Activated naive CD4-positive, alpha-beta T cell treated with anti-CD3 and anti-CD28 coated beads, Interleukin-2, amount 10 ng/mL, durations not matched to agents 7 days and 5 days (primary cell): ENCODE measurements at places on chromosomes 2 and 18.

GRCh38 chr2:218214116-218214515, 2.9 kb upstream of the ARPC2 start:
- no peak for DNase-seq

DNA sequence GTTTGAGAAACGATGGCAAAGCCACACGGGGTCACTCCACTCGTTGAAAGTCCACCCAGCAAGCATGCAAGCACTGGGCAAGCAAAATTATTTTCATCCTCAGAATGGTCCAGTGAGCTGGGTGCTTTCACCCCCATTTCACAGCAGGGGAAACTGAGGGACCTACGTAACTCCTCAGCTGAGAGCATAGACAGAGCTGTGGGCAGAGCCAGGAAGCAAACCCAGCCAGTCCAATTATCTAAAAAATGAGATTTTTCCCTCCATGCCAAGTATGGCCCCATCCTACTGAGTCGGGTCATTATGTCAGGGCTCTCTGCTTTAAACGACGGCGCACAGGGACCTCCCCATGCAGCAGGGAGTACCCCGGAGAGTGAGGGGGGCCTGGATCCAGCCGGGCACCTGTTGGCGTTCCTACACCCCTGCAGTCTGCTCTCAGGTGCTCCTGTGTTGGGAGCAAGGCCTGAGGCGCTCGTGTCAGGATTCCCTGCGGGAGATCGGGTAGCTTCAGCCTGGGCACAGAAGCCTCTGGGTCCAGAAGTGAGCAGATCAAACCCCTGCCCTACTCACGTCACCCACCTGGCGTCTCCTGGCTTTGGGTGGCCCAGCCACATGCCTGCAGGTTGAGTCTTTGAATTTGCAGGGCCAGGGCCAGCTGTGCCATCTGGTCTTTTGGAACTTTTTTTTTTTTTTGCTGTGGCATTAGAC, 17.3 kb downstream of the TWIST2 start:
- DNase-seq: no peak

- DNase-seq: no peak
Observed at GRCh38 chr2:167240671-167241070, 352.4 kb downstream of the XIRP2 start.

DNA sequence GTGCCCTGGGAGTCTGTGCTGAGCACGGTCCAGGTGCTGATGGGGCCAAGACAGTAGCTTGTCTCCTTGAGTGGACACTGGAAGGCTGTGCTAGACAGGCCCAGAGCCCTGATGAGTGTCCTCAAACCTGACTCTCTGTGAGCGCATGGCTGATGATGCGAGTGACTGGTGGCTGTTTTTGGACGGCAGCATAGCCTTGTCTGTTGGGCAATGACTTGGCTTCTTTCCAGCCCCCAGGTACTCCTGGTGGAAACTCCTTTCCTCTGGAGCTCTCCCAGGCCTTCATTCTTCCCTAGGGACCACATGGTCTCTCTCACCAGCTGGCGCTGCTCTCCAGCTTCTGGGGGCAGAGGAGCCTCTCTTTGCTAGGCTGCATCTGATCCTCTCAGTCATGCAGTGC, 207.6 kb upstream of the SMIM21 start:
- DNase-seq: no peak

DNA sequence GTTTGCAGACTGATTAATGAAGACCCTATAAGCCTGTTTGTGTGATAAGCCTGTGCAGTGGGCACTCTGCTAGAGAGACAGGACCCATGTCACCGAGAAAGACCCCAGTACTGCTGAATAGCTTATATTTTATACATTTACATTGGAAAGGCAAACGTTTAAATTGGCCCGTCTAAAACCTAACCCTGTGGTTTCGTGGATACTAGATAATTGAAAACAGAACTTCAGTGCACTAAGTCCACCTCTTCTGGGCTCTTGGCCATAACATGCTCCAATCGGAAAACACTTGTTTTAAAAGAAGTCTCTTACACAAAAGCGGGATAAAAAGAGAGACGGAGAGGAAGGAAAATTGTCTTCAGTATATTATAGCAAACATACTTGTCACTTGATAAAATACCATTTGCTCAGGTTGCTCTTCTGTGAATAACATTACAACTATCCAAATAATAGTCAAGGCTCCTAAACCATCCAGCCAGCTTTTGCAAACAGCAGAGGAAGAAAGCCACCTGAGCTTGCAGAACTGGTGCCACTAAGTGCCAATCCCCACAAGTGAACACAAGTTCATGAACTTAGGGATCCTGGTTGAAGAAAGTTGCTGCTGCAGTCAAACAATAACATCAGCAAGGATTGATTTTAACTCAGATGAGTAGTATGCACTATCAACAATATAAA, 218.4 kb upstream of the FN1 start:
- no peak for DNase-seq

DNA sequence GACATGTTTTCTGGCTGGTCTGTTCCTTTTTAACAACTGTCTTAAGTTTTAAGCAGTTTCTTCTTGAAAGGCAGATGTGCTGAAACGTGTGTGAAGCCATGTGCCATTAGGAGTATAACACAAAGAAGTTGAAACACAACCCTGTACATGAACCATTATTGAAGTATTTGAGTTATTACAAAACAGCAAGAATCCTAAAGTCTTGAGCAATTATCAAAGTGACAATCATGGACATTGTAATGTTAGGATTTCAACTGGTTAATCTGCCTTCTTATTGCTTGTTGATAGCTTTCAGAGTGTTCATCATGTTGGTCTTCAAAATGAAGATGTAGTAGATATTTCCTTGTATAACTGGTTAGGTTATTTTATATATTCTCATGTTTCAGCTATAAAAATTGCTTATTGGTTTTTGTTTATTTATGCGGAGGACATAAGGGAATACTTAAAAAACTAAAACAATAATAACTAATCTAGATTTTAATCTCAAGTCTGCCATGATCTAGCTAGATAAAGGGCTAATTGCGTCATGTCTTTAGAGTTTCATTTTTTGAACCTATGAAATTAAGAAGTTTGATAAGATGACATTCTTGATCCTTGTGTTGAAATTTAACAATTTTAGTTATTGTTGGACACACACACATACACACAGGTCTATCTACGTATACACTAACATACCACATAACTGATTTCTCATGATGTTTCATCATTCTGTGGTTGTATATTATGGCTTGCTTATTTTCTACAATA, 21.1 kb downstream of the PPP1R1C start:
- DNase-seq: no peak

- DNase-seq: no peak
Observed at GRCh38 chr2:38462121-38462661, 85.1 kb upstream of the ATL2 start.

DNA sequence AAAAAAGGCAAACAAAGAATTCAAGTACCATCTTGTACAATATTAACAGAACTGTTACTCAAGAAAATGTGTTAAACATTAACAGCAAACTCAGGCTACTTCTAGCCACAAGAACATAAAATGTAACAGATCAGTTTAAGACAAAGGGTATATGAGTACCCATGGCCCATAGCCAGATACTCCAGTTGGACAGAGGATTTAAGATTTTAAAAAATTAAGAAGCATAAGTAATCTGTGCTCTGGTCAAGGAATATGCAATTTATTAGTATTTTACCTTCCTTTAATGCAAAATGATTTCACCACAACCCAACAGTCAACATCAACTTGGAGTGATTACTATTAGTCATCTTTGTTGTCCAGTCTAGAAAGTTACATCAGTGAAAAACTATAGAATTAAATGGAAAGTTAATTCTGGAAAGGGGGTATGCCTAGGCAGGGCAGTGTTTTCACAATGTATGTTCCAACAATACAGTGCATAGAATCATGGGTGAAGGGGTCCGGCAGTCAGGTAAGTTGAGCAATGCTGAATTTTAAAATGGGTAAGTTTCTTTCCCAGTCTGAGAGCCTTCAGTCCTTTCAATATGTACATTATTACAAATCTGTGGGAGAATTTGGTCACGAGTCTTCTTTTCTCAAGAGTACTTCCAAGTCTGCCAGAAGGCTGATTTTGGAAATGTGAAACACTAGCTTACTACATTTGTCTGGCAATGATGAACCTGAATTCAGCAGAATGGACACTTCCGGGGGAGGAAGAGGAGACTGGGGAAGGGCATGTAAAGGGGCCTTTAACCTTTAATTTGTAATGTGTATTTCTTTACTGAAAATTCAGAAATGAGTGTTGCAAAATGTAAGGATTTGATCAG, 34.5 kb downstream of the SFT2D3 start:
- DNase-seq: no peak

DNA sequence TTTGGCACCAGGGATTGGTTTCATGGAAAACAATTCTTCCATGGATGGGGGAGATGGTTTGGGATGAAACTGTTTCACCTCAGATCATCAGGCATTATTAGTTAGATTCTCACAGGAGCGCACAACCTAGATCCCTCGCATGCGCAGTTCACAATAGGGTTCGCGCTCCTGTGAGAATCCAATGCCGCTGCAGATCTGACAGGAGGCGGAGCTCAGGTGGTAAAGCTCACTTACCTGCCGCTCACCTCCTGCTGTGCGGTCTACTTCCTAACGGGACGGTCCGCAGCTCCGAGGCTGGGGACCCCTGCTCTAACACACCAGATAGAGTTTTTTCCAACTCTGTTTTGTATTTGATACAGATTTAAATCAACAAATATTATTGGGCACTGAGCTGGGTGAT, 286.5 kb downstream of the MTX2 start:
- DNase-seq: no peak

- DNase-seq: no peak
Observed at GRCh38 chr2:170462433-170463205, 252.5 kb upstream of the SP5 start.

DNA sequence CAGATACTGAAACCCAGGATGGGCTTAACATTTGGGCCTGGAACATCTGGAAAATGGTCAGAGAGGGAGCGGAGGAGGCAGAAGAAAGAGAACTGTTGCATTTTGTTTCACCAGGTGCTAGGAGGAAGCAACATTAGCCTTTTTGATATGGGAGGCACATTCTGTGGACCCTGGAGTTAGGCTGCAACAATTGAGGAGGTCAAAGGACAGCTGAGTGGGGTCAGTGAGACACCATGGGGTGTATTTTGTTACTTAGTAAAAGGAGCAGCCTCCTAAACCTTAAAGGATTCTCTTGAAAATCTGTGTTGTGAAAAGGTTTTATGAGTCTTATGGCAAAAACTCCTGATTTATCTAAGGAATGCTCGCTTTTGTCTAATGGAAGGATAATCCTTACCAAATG, 124.9 kb downstream of the GREB1L start:
- no peak for DNase-seq

- DNase-seq: peak; percentile 3
Observed at GRCh38 chr2:26681656-26682055, 10.9 kb upstream of the KCNK3 start.

DNA sequence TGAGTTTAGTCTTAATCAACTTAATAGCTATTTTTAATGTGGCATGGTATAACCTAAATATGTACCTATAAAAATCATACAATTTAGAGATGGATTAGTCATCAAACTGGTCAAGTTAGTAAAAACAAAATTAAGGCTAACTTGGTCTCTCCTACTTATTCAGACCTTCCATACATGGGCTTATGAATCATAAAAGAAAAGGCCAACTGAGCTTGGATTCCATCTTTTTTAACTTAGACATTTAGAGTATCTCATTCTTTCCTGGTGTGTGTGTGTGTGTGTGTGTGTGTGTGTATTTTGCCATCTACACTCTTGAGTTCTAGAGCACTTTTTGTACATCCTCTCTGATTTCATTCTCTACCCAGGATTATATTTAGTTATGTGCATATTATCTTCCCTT, 637.5 kb downstream of the PLCL1 start:
- no peak for DNase-seq

DNA sequence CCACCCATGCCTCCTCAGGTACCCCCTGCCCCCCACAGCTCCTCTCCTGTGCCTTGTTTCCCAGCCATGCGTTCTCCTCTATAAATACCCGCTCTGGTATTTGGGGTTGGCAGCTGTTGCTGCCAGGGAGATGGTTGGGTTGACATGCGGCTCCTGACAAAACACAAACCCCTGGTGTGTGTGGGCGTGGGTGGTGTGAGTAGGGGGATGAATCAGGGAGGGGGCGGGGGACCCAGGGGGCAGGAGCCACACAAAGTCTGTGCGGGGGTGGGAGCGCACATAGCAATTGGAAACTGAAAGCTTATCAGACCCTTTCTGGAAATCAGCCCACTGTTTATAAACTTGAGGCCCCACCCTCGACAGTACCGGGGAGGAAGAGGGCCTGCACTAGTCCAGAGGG, 803 bp upstream of the DES start:
- DNase-seq: no peak

DNA sequence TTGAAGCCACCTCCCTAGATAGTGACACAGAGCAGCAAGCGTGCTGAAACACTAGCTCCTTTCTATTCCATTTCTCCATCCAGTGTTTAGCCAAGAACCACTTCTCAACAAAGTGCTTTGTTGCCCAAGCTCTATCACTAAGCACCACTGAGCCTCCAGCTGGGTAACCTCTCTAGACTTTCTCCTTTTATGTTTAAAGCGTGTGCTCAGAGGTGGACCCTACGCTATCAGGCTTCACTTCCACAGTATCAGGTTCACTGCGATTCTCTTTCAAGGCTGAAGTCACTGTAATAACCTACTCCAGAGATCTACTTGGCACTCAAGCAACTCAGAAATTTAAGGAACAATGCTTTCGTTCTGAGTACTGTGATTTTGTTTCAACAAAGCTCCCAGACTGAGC, 197.9 kb downstream of the LNPK start:
- DNase-seq: no peak

GRCh38 chr2:170605862-170606261, 109.3 kb upstream of the SP5 start:
- DNase-seq: no peak

GRCh38 chr2:121617042-121617599, 32.1 kb downstream of the CLASP1 start:
- DNase-seq: no peak

DNA sequence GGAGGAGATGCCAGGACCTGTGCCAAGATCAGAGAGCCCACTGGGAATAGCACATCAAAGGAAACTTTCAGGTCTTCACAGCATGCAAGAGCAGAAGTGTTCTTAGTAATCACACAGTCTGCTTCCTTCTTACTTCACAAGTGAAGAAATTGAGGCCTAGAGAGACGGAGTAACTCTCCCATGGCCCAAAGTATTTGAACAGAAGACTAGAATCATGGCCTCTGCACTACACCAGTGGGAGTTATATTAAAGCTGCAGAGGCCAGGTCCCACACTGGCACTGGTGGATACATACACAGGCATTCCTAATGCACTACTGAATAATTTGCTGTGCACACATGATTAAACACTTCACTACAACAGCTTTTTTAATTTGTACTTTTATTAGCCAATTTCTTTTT, 107.6 kb upstream of the RMP24 start:
- no peak for DNase-seq

DNA sequence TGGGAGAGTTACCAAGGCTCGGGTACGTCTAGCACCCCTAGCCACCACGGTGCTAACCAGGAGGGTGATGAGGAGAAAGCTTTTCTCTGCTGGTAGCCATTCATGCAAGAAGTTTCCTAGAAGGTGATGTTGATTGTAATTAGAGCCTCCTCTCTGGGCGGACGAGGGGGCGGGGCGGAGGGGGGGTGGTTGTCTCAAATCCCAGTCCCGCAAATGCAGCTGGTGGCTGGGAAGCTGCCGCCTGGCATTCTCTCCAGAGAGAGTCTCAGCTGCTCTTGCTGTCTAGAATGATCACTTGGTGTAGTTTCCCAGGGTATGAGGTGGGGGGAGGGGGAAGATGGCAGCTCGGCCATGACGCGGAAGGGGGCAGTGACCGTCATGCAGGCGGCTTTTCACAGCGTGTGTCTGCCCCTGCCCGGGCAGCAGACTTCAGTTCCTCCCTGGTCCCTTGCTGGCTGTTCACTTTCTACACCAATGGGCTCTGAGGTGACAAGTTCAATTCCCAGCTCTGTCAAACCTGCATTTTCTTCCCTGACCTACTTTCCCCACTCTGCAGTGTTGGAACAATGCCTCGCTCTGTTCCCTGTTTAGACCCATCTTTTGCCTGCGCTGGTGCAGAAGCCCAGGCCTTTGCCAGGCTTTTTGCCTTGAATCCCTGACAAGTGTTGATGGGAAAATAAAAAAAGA, 61.5 kb upstream of the KLF7 start:
- DNase-seq: no peak
